Inflammatory macrophage (primary cell): ENCODE measurements at places on chromosomes 2 and 18.

DNA sequence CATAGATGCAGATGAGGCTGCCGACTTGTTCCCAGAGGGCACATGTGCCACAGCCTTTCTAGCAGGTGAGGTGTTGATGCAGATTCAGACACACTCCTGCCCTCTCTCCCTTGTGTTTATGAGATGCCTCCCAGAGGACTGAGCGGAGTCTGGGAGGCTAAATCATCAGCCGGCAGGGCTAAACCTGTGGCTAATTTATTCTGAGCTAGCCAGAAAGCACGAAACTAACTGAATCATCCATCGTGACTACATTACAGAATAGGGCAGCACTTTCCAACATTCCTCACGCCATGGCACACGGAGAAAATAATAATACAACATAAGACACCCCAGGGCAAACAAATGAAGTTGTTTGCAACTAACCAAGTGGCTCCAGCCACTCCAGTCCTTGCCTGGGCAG is 101.7 kb upstream of the FZD7 start:
- no peak for DNase-seq

- no peak for DNase-seq
Observed at GRCh38 chr18:36494160-36494437, 196.6 kb downstream of the FHOD3 start.

GRCh38 chr2:224922142-224922727 is 120.0 kb downstream of the DOCK10 start:
- DNase-seq = peak; percentile 91

DNA sequence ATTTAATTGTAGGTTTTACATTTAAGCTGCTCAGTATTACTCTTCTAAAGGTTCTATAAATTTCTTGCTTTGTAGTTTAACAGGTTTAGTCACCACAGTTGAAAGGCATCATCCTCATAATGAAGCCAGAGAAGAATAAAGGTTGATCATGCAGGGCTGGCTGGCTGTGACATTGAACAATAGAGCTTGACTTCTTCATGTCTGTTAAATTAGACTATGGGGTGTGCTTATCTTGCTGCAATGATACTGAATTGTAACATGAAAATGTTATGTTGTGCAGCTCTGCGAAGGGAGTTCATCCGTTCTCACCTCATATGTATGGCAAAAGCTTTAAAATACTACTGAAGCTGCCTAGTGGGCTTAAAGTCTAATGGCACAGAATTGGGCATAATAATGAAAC is 81.8 kb downstream of the CAMKMT start:
- DNase-seq = no peak

GRCh38 chr18:73101977-73102376 is 234.2 kb upstream of the NETO1 start:
- no peak for DNase-seq

DNA sequence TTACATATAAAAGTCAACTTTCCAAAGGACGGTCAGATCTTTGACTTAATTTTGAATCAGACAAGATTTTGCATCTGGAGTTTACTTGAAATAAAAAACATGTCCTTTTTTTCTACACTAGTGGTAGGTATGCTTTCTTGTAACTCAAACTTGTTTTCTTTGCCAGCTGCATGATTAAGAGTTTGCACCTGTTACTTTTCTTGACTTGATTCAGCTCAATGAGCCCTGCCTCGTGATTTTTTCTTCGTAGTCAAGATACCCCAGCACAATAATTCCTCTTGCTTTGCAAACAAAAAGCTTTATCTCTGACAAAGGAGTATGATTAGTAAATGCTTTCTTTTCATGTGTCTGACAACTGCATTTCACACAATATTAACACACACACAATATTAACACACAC is 82.3 kb downstream of the FBXO15 start:
- DNase-seq = no peak

DNA sequence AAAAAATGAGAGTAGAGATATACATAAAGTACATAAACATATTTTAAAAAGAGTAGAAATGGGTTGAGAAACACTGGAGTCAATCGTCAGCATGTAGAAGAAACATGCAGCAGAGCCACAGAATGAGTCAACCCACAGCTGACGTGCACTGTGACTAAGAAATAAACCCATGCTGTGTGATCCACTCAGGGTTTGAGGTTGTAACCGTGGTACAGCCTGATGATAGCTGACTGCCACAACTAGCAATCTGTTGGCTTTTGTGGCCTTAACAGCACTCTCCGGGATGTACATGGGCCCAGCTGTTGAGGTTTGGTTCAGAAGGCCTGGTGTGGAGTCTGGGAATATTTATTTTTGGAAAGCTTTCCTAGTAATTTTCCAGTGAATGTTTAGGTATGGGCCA is 554.4 kb upstream of the MEX3C start:
- no peak for DNase-seq

DNA sequence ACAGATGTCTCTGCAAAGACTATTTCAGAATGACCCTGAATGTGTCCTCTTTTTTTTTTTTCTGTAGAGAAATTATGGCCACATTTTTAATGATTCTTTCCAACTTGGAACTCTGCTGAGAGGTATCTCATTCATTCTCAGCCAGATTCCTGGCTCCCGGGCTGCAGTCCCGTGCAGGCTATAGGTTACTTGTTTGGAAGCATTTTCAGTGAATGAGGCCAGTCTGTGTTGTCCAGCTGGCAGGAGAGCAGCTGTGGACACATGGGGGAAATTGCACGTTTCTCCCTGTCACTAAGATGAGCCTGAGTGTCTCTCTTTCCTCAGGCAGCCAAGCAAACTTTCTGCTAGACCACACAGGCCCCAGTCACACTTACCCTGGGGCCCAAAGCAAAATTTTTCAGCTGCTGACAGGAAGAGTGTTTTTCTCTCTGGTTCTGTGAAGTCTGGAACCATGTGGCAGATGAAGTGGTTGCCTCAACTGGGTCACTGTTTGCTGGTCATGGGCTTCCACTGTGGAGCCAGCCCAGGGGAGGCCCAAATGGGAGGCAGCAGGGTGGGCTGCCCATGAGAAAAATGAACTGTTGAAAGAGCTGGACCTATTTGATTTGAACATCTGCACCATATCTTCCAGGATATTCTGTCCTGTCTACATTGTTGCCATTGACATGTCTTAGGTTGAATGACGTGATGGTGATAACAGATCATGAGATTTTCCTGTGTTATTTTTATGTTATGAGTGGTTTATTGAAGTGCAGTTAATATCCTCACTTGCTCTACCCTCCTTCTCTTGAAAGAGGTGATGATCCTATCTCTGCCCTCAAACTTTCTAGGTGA is 431.2 kb downstream of the LPIN1 start:
- no peak for DNase-seq

GRCh38 chr2:235674146-235674545 is 180.3 kb downstream of the AGAP1 start:
- no peak for DNase-seq

- peak; percentile 55 for DNase-seq
Observed at GRCh38 chr2:218019411-218020060, 16.7 kb upstream of the TNS1 start.

DNA sequence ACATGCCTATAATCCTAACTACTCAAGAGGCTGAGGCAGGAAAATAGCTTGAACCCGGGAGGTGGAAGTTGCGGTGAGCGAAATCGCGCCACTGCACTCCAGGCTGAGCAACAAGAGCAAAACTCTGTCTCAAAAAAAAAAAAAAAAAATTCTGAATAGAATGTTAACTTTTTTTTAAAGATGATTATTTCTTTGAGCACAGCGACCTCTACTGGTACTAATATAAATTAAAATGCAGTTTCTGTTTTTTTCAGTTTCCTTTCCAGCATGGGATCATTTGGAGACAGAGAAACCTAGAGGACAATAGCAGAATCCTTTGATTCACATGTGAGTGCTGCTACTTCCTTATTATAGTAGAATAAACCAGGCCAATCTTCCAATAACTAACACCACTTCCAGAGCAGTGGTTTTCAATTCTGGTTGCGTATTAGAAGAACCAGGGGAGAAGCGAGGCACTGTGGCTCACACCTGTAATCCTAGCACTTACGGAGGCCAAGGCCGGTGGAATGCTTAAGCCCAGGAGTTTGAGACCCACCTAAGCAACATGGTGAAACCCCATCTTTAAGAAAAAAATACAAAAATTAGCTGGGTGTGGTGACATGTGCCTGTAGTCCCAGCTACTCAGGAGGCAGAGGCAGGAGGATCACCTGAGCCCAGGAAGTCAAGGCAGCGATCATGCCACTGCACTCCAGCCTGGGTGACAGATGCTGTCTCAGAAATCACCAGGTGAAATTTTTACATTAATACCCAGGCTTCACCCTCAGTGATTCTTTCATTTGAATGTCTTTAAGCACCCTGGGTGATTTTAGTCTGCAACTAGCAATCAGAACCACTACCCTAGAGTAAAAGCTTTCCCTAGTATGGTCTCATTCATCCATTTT is 10.1 kb downstream of the SRSF7 start:
- DNase-seq = peak; percentile 83
